ENCODE measurements at places on chromosomes 13 and 19.
A peak's percentile ranks its signal among the peaks of the same experiment; 100 is the strongest.

DNA sequence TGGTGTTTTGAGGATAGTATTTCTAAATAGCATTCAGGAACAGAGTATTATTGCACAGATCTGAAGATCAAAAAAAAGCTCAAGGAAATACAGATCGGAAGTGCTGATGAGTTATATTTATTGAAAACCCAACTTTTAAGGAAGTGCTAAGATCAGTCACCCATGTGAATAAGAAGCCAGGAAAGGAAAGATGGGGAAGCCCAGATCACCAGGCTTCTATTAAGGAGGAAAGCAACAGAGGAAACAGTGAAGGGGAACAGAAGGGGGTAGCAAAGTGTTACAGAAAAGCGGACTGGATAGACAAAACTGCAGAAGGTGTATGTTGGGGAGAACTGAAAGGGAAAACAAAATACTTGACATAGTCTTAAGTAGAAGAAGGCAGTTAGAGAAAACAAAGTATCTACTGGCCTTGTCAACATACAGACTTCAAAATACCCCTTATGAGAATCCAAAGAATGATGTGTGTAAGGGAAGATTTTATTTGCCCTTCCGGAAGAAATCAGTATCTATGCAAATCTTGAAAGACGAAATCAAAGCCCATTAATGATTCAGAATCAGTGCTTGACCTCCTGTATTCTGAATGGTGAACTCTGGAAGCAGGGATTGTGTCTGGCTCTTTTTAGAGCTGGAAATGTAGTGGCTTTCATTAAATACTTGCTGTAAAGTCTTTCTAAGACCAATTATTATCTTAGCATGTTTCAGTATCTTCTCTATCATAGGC lies 12.1 kb downstream of the UFM1 start:
- no peak for DNase-seq

DNA sequence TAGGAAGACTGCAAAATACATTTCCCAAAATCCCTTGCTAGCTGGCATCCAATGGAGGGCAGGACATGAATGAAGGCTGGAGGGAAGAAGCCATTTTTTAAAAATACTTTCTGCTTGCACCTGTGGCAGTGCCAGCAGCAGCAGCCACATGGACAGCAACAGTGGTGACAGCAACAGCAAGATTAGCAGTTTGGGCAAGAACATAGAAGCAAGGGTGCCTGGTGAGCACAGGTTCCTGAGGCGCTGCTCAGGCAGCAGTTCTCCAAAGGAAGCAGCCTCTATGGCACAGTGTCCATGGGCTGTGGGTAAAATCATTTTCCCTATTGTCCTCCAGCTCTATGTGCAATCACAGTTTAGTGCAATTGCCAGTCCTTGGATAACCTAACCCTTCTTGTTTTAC lies 1.3 kb upstream of the FAM216B start:
- no peak for DNase-seq

- DNase-seq = no peak
Measured at GRCh38 chr13:104314321-104314720, 1248.1 kb upstream of the SLC10A2 start.

DNA sequence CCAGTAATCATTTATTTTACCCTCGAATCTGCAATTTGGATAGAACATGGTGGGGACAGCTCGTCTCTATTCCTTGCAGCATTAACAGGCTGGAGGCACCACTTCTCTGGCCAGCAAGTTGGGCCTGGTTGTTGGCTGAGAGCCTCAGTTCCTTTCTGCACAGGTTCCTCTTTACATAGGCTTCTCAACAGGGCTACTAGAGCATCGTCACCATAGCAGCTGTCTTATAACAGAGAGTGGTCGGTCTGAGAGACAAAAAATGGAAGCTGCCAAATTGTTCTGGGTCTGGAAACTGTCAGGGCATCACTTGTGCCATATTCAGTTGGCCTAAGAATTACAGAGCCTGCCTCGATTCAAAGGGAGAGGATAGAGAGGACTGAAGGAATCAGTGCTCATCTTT lies 86.7 kb downstream of the DNAJC15 start:
- no peak for DNase-seq

DNA sequence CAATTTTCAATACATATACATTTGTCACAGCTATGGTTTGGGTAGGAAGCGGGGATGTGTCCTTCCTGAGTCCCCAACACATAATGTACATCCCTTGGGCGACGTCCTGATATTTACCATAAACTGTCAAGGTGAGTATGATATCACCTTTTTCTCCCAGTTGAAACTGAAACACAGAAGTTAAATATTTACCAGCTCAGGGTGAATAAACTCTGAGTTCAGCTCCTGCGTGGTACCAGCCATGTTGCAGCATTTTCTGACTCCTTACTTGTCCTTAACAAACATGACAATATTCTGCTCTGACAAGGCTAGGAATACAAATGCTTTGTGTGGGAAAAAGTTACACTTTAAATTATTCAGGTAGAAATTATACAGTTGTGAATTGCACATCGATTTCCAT lies 294.2 kb downstream of the TEX29 start:
- DNase-seq = no peak

- DNase-seq = peak; percentile 47
Measured at GRCh38 chr13:108895220-108895704, 265.9 kb downstream of the MYO16 start.

GRCh38 chr13:47454986-47455385 lies 546.1 kb downstream of the SUCLA2 start:
- no peak for DNase-seq

DNA sequence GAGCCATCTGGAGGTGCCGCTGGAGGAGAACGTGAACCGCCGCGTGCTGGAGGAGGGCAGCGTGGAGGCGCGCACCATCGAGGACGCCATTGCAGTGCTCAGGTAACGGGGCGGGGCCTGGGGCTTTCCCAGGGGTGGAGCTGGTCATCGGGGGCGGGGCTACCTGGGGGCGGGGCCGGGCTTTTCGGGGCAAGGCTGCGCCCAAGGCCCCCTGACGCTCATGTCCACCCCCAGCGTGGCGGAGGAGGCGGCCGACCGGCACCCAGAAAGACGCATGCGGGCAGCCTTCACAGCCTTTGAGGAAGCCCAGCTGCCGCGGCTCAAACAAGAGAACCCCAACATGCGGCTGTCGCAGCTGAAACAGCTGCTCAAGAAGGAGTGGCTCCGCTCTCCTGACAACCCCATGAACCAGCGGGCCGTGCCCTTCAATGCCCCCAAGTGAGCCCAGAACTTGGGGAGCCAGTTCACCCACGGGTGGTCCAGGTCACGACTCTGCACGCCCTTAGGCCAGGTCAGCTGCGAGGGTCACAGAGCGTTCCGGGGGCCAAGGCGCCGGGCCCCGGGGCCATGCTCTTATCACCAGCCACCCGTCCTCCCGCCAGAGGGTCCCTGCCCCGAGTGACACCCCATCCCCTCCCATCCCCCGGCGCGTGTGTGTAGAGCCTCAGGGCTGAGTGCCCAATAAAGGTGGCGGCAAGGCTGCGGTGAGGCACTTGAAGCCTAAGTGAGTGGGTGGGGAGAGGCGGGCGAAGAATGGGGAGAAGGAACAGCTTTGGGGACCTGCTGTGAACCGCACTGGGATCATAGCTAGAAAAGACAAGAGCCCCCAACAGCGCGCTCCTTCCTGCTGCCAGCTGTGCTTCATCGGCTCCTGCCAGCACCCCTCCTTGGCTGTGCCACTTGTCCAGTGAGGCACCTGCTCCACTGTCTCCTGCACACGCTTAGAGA lies 10.7 kb downstream of the CCDC124 start:
- no peak for DNase-seq

DNA sequence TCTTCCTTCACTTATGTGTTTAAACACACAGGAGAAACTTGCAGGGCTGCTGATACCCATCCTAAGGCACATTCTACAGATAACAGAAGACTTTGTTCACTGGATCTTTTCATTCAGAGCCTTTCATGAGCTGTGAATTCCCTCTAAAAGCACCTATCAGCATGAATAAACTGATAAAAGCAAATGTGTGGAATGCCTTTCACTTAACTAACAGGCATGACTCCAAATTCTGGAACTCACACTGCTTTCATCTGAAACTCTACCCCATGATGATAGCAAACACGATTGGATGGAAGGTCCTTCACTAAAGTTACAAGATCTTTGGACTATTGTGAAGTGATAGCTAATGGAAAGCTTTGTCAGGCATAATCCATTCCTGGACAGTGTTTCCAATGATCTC lies 457.3 kb downstream of the EFNB2 start:
- no peak for DNase-seq

DNA sequence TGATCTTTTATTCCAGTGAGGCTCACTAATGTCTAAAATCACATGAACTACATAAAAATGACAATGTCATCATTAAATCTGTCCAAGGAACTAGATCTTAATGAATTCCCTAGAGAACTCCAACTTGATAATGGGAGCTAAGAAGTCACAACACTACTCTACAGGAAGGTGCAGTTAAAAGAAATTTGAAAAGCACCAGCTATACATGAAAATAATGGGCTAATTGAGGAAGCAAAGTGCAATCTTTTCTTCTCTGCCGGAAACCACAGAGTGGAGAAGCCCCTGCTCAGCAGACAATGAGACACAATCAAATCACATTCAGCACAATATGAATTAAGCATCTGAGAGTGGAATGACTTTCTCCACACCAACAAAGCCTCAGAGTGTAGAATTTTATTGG lies 261.7 kb downstream of the LHFPL6 start:
- DNase-seq = no peak

- DNase-seq = peak; percentile 85
Measured at GRCh38 chr19:39407660-39408391, 1.2 kb downstream of the ZFP36 start.

DNA sequence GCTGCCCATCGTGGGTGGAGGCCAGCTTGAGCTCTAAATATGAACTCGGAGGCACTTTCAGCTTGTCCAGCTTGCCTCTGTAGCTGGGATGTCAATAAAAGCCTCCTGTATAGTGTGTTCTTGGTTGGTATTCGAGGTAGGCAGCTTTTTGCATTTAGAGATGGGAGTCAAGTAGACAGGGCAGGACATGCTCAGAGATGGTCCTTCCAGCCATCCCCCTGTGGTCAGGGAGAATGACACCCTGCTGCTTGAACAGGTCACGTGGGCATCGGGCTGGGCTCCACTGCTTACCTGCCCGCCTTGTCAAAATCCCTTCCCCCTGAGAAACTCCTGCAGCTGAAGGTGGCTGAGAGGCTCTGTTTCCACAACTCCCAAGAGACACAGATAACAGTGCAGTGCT lies 302.5 kb downstream of the ZNF536 start:
- DNase-seq = no peak

DNA sequence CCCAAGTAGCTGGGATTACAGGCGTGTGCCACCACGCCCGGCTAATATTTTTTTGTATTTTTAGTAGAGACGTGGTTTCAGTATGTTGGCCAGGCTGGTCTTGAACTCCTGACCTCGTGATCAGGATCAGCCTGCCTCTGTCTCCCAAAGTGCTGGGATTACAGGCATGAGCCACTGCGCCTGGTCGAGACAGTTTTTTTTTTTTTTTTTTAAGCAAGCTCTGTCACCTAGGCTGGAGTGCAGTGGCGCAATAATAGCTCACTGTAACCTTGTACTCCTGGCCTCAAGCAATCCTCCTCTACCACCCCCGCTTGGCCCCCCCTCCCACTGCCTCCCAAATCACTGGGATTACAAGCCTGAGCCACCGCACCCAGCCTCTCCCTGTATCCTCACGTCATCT lies 6.4 kb upstream of the MAP2K7 start:
- DNase-seq = no peak

DNA sequence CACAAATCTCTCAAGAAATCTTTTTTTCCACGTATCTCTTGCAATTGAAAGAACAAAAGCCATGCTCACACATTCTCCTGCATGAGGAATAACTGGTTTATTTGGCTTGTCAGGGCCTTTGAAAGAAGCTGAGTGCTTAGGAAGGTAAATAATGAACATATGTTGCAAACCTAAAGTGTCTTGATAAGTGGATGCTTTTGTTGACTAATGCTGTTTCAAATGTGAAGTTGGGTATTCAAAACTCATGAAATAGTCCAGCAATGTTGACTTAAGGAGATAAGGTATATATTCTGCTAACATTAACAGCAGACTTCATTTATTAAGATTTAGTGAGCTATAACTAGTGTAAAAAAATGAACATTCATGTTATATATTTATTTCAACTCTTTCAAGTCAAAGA lies 1792.7 kb upstream of the MIR17HG start:
- DNase-seq = no peak

- DNase-seq = no peak
Measured at GRCh38 chr19:39193803-39194202, 3.0 kb upstream of the NCCRP1 start.

DNA sequence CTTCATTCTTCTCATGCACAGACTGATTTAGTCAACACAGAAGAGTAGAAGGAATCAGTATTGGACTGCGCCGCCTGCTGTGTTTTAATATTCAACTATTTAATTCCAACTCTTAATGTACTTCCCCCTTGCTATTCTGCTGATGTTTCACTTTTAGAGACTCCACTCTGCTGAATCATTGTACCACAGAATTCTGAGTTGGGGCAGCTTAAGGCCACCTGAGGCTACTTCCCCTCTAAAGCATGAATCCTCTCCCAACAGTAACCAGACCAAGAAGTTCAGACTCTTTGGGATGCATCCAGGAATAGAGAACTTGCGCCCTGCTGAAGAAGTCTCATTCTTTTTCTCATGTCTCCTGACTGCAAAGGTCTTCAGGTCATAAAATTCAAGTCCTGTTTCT lies 708.8 kb downstream of the UQCRFS1 start:
- DNase-seq = peak; percentile 71

- DNase-seq = no peak
Measured at GRCh38 chr13:45373162-45373547, 32.2 kb upstream of the TPT1 start.

GRCh38 chr19:21912654-21913053 lies 76.7 kb upstream of the ZNF43 start:
- DNase-seq = peak; percentile 23

DNA sequence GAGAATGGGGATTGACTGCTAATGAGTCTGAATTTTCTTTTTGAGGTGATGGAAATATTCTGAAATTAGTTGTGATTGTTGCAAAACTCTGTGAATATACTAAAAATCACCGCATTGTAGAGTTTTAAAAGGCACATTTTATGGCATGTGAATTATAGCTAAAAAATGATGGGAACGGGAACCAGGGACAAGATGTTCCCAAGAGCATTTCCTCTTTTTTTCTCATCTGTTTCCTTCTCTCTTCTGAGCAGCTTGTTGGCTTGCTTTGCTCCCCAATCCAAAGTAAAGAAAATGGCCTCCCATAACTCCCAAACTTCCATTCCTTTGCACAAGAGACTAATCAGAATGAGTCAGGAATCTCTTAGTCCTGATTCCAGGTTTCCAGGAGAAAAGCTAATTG lies 459.2 kb downstream of the TSHZ3 start:
- no peak for DNase-seq

GRCh38 chr19:55147545-55148251 lies 1.3 kb downstream of the TNNT1 start:
- DNase-seq = no peak

- DNase-seq = no peak
Measured at GRCh38 chr19:43132696-43133095, 50.2 kb upstream of the PSG2 start.
